Stimulated activated CD8-positive, alpha-beta memory T cell treated with anti-CD3 and anti-CD28 coated beads, Interleukin-4, amount 100 ng/mL, for 1 hour (primary cell): ENCODE measurements at places on chromosomes 5 and 9.

DNA sequence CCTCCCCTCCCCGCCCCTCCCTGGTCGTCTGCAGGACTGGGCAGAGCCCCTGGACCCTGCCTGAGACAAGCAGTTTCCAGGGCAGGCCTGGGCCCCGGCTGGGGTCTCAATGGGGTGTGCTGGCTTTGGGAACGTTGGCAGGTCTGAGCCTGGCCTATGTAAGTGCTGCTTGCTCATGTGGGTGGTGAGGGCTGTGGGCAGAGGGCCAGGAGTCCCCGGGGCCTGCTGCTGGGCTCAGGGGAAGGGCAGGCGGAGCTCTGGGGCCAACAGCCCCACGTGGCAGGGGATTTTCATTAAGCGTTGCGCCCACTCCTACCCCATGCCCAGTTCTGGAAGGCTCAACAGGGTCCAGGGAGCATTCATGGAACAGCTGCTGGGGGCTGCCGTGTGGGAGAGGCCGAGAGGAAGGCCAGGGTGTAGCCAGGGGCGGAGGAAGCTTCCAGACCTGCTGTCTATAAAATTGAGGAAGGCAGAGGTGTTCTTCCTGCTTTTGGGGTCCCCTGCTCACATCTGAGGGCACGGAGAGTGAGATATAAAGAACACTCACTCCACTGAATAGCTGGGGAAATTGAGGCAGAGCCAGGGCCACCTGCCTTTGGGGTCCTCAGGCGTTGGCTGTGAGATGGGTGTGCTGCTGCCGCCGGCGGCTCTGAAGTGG lies 32.5 kb downstream of the RXRA start:
- DNase-seq: no peak

DNA sequence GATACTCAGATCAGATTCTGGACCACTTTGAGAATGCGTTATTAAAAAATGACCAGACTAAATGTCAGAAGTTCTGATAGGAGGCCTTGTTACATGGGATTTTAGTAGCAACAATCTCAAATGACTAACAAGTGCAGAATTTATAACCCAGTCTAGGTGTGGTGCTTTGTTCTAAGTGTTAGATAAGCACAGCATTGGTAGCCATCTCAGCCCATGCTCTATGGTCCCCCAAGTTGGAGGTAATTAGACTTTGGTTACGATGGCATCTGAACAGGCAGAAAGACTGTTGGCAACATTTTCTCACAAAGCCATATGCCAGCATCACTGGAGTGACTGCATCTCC lies 140.4 kb upstream of the RPS23 start:
- DNase-seq: no peak

DNA sequence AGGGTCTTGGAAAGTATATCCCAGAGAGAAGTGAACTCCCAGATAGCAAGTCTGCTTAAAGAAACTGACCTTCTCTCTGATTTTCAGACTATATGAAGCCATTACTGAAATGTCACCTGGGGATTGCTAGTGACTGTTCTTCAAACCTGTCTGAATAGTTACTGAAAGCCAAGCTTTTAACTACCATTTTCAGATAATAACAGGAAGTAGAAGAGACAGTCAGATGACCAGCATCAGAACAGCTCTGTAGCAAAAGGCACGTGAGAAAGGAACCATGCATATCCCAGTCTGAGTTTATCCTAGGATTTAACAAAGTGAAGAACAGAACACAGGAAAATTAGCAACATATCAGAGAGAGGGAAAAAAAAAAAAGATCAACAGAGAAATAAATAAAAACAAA lies 74.9 kb upstream of the SELENOP start:
- no peak for DNase-seq

DNA sequence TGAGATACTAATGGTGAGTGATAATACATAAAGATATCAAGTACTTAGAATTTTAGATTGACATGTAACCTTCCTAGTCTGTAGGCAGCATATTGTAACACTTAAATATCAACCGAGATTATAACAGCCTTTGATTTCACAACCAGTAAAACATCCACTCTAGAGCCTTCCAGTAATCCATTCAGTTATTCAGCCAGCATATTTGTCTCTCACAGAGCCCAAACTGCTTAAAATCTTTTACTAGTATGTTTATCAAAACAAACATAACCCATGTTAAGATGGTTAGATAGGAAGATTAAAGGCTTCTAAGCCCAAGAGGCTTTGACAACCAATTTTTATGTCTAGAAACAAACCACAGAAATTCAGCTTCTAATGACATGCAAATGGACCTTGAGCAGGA lies 177.9 kb upstream of the FST start:
- DNase-seq: no peak

DNA sequence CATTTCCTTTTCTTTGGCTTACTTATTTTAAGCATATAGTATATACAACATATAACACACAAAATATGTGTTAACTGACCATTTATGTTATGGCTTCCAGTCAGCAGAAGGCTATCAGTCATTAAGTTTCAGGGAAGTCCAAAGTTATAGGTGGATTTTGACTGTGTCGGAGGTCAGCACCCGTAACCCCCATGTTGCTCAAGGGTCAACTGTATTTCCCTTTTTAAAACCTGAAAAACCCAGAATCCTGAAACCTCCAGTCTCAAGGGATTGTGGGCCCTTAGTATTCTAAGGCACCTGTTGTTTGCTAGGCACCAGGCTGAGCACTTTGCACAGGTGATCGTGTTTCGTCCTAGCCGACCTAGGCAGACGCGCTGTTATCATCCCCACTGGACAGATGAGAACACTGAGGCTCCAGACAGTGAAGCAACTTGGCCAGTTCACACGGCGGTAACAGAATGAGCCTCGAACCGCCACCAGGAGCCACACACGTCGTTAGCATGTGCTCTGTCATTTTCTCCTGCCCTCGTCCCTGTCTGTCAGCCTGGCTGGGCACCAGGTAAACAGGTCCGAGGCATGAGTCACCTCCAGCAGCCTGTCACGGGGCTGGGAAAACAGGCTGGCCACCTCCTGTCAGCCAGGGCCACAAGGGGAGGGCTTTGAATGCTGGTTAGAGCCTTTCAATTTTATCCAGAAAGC lies 39.9 kb downstream of the DUSP1 start:
- DNase-seq: no peak

- DNase-seq: no peak
These were observed 18.2 kb upstream of the WDR38 start for GRCh38 chr9:124835026-124835557.

GRCh38 chr9:80554301-80554700 lies 982.5 kb downstream of the TLE4 start:
- DNase-seq: no peak

DNA sequence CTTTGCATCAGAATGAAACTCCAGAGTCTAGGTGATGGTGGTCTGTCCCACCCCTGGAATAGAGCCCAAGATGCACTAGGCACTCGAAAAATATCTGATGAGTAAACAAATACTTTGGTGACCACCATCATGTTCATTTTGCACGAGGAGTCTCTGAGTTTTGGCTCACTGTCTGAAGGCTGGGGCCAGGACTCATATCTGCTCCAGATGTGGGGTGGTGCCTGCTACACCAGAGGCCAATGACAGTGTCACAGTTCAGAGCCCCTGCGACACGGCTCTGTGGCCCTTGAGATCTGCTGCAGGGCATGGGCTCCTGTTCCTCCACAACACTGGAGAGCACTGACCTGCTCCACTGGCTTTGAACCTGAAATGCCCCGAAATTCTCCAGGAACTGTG lies 164.6 kb downstream of the ROR2 start:
- no peak for DNase-seq

GRCh38 chr9:135524130-135524861 lies 3.1 kb downstream of the LCN1 start:
- no peak for DNase-seq

GRCh38 chr9:109098171-109098959 lies 21.4 kb downstream of the TMEM245 start:
- DNase-seq: no peak

DNA sequence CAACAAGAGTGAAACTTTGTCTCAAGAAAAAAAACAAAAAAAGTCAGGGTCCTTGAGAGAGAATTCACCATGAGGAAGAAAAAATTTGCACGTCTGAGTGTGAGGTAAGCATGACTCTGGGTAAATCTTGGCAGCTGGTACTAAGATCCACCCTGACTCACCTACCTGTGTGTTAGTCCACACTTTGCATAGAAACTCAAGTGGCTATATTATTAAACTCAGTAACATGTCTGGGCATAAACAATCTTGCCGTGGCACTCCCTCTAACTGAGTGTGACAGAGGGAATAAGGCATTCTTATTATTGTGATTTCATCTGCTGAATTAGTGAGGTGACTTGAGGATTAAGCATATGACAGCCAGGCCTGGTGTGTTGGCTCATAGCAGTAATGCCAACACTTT lies 259.4 kb upstream of the VLDLR start:
- no peak for DNase-seq

DNA sequence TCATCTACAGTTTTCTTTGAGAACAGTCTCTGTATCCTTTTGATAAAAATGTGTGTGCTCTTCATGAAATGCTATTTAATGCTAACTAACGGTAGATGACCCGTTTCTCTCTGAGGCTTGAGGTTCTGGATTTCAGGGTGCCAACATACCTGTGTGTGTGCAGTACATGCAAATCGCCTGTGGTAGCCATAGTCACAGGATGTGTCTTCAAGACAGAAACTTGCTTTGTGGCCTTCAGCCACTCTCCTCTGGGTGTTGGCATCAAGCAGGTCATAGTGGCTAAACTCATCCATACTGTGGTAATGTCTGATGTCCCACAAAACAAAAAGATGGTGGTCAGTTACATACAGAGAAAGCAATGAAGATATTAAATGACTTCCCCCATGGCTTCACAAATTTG lies 4.2 kb downstream of the LOX start:
- DNase-seq: no peak

- DNase-seq: no peak
These were observed 40.8 kb upstream of the ADAMTS19 start for GRCh38 chr5:129419292-129419691.

DNA sequence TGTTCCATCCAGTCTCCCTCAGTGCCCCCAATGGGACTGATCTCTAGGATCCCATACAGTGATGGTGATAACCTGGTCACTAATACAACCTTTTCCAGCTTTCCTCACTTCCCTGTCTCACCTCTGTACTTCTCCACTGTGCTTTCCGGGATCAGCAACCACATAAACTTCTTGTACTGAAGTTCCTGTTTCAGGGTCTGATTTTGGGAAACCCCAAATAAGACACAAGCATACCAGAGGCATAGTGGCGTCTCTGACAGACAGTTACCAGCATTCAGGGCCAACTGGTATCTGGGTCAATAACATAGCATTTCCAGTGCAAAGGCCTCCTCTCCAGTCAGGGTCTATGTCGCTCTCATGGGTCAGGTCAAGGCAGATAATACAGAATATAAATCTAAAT lies 64.3 kb downstream of the GLDC start:
- DNase-seq: no peak

GRCh38 chr5:127505905-127506304 lies 11.5 kb upstream of the PRRC1 start:
- DNase-seq: no peak

DNA sequence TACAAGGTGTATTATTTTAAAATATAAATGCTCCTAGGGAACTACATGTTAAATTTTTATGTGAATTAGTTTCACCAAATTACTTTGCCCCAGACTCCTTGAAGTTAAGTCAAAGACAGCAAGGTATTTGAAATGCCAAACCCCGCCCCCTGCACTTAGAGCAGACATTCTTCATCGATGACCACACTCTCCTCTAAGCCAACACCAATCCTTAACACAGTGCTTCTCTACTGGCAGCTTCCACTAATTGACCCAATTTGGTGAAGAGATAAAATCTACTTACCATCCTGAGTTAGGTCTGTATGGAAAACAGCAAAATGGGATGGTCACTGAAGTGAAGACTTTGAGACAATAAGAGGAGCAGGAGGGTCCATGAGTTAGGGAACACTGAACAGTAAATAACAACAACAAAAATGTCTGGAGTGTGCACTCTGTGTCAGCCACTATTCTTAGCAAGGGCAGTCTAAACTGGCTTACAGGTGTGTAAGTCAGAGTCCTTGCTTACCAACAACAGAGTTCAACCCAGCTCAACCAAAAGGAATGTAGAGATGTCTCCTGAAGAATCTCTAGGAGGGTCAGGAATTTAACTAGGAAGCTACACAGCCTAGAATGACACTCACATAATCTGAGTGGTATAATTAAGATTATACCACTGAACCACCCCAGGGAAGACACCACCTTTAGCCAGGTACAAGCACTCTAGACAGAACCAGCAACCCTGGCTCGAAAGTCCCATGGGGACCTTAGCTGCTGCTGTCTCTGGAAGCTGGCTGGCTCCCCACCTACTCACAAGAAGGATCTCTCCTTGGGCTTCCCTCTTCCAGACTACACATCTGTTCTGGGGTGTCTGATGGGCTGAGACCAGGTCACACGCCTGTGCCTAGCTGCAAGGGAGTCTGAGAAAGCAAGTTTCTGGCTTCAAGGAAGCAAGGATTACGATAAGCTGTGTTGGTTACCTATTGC lies 8.8 kb upstream of the UBE2QL1 start:
- no peak for DNase-seq

- DNase-seq: no peak
These were observed 157.8 kb upstream of the RASEF start for GRCh38 chr9:83220730-83221129.

DNA sequence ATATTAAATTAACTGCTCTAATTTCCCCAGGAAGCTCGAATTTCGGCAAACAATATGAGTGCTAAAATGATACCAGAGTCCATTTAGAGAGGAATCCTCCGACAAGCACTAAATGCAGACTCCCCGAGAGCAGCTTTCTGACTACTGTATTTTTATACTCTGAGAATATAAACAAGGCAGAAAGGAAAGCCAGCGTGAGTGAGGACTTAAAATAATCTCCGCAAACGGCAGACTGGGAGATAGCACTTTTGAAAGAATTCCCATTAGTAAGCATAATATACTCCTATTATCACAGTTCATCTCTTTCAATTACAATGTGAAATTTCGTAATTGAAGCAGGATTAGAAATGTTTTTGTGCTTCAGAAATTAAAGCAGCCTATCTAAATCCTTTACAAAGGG lies 269.4 kb upstream of the PANK3 start:
- DNase-seq: no peak

DNA sequence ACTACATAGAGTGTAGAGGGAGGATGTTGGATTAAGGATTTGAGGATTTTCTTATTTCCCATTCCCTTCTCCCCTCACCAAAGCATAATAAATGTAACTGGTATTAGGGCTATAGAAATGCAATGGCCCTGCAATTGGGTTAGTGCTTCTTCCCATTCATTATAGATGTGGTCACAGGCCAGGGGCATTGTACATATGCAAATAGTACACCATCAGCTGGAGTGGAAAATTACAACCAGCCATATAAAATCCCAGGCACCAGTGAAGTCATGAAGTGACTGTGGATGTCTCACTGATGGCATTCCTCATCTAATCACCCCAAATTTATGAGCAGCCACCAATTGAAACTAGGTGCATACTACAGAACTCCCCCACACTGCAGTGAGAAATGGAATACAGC lies 105.9 kb downstream of the PLK2 start:
- no peak for DNase-seq

DNA sequence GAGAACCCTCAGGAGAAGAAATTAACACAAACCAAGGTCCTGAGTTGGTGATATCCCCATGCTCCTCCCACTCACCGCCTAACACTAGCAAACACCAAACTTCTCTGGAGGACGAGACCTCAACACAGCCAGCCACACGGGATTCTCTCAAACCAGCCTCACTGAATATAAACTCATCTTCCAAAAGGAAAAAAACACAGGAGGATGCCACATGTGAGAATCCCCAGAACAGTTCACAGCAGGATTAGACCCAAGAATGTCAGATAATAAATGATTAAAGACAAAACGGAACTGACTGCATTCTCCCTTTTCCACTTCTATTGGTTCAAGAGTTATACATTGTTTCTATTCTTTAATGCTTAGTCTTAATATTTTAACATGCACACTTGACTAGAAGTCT lies 89.2 kb downstream of the LPAR1 start:
- no peak for DNase-seq

GRCh38 chr5:168339109-168339771 lies 47.8 kb downstream of the WWC1 start:
- no peak for DNase-seq
